ENCODE measurements at places on chromosomes 2 and 18. TPM values are rescaled to one million over a fixed set of nuclear protein-coding genes. Genes with fewer than 3 reads are reported as not detected.
A peak's percentile ranks its signal among the peaks of the same experiment; 100 is the strongest.

CRYBA2 gene
- total RNA-seq: not detected

EMX1 gene
- not detected for total RNA-seq

TM4SF20 gene
- not detected for total RNA-seq

FER1L5 gene
- 0.14 TPM for total RNA-seq

KYNU gene
- 34.5 TPM for total RNA-seq

ARHGAP28 gene
- total RNA-seq: 15.7 TPM

NETO1 gene
- total RNA-seq: not detected

WDR12 gene
- total RNA-seq: 35.6 TPM

CNRIP1 gene
- 23.8 TPM for total RNA-seq

TTR gene
- not detected for total RNA-seq

CHRND gene
- total RNA-seq: not detected

BCL11A gene
- total RNA-seq: 10.3 TPM

DNA sequence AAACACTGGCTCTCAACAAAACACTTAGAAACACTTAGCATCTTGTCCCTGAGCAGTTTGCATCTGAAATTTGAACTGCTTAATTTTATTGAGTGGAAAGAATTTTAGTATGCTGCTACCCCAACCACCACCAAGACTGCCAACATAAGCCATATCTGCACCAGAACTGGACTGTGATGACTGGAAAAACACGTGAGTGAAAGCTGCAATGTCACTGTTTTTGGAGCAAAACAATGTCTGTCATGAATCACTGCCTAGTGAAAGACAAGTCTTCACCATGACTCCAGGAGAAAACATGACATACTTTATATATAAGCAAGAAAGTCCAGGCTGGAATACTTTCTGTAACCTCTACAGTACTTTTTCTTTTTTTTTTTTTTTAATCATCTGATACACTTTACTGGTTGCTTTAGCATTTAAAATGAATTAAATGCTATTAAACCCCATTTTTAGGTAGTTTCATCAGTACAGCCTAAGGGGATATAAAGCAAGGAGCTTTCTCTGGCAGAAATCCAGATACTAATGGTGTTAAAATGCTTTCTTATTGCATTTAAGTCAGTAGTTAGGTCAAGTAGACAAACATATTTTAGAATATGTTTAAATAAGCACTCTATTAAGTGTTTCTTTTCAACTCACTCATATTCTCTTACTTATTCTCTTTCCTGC is 2129.4 kb upstream of the PIK3C3 start:
- H3K4me1 ChIP-seq: no peaks in the 10 kb centered on the region
- H3K4me3 ChIP-seq: no peak overlapping the region
- no peaks in the 10 kb centered on the region for H3K36me3 ChIP-seq

DNA sequence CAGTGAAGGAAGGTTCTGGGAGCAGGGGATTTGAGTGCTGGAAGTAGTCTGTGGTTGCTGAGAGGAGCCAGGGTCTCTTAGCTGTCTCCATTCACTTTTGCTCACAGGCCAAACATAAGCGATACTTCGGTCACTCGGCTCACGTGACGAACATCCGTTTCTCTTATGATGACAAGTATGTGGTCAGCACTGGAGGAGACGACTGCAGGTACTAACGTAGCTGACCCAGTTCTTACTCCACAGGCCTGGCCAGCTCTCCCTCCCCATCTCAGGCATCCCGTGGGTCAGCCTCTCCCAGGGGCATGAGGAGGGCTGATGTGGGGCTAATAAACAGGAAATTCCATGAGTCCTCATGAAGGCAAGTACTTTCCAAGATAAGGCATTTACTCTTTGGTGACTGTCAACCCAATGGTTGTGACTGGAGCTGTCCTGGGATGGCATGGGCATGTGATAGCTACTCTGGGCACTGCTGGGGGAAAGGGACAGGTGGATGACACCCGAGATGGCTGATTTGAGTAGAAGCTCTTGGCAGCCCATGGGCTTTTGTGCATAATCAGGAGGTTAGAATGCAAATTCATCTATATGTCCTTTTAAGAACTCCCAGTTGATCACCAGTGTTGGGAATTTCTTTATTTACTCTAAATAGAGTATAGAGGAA is 81.6 kb downstream of the RTN4 start:
- H3K36me3 ChIP-seq: peaks cover 31% of the 10 kb centered on the region
- no peak for DNase-seq
- H3K27ac ChIP-seq: no peak overlapping the region
- H3K4me1 ChIP-seq: peaks cover 24% of the 10 kb centered on the region
- no peaks in the 10 kb centered on the region for H3K27me3 ChIP-seq

GRCh38 chr2:172790404-172790803 is 54.8 kb downstream of the RAPGEF4 start:
- DNase-seq: no peak
- no peak overlapping the region for H3K27ac ChIP-seq
- no peaks in the 10 kb centered on the region for H3K4me1 ChIP-seq
- no peaks in the 10 kb centered on the region for H3K27me3 ChIP-seq
- H3K4me3 ChIP-seq: no peak overlapping the region
- no peaks in the 10 kb centered on the region for H3K36me3 ChIP-seq

GRCh38 chr2:165647409-165647808 is 146.6 kb downstream of the GALNT3 start:
- no peak overlapping the region for H3K27ac ChIP-seq
- no peak for DNase-seq
- no peaks in the 10 kb centered on the region for H3K36me3 ChIP-seq
- H3K4me3 ChIP-seq: no peak overlapping the region
- H3K27me3 ChIP-seq: no peaks in the 10 kb centered on the region
- no peaks in the 10 kb centered on the region for H3K4me1 ChIP-seq

DNA sequence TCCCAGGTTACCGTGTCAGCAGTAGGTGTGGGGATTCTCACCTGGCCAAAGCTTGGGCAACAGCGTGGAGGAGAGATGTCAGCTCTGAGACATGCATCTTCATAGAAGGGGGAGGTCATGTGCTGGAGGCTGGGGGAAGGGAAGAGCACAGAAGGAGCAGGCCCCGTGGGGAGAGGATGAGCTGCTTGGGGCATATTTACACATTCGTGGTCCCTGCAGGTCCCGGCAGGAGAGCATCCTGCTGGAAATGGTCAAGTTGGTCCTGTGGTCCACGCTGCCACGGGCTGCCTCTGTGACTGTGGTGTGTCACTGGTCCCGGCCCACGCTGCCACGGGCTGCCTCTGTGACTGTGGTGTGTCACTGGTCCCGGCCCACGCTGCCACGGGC is 195.1 kb upstream of the TWIST2 start:
- H3K4me3 ChIP-seq: no peak overlapping the region
- no peak overlapping the region for H3K27ac ChIP-seq
- no peak for DNase-seq
- no peaks in the 10 kb centered on the region for H3K4me1 ChIP-seq
- H3K27me3 ChIP-seq: no peaks in the 10 kb centered on the region

GRCh38 chr2:136024616-136025015 is 39.2 kb upstream of the DARS1 start:
- no peak overlapping the region for H3K27ac ChIP-seq
- H3K27me3 ChIP-seq: peaks cover 4% of the 10 kb centered on the region
- DNase-seq: no peak
- H3K4me1 ChIP-seq: peaks cover 16% of the 10 kb centered on the region
- no peak overlapping the region for H3K4me3 ChIP-seq

GRCh38 chr2:241065355-241065803 is 36.7 kb downstream of the MTERF4 start:
- H3K27ac ChIP-seq: no peak overlapping the region
- no peaks in the 10 kb centered on the region for H3K27me3 ChIP-seq
- peaks cover 20% of the 10 kb centered on the region for H3K36me3 ChIP-seq
- H3K4me3 ChIP-seq: no peak overlapping the region

DNA sequence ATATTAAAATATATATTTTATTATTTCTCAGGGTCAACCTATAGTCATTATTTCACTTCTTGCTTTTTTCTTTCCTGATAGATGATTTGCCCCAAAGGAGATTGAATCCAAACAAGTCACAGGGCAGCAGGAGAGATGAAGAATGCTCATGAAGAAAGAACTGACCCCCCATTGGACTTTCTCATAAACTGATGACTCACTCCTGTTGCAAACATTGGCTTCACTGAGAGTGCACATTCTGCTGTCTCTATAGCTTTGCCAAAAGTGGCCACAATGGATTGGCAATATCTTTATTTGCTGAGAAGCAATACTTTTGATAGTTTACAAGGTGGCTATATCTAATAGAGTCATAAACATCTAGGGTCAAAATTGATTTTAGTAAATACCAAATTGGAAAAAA is 55.9 kb upstream of the ZNF385B start:
- H3K27me3 ChIP-seq: no peaks in the 10 kb centered on the region
- no peak overlapping the region for H3K27ac ChIP-seq
- no peak overlapping the region for H3K4me3 ChIP-seq
- DNase-seq: no peak
- H3K36me3 ChIP-seq: no peaks in the 10 kb centered on the region
- H3K4me1 ChIP-seq: no peaks in the 10 kb centered on the region

- H3K4me3 ChIP-seq: no peak overlapping the region
- no peak overlapping the region for H3K27ac ChIP-seq
- H3K36me3 ChIP-seq: no peaks in the 10 kb centered on the region
- H3K27me3 ChIP-seq: no peaks in the 10 kb centered on the region
- no peak for DNase-seq
Measured at GRCh38 chr2:110815938-110816337, 83.6 kb downstream of the ACOXL start.

DNA sequence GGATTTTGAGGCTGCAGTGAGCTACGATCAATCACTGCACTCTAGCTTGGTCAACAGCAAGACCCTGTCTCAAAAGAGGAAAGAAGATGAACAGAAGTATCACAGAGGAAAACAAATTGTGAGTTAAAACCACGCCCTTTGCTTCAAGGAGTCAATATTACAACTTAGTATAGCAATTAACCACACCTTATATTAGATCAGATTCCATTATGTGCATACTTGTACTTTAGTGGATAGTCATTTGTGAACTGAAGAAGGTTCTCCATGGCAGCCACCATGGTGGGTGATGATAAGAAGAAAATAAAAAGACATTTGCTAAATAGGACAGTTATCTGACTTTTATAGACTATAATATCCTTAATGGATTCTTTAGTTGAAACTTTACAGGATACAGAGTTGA is 72.3 kb upstream of the EFEMP1 start:
- H3K4me1 ChIP-seq: peaks cover 11% of the 10 kb centered on the region
- H3K27ac ChIP-seq: no peak overlapping the region
- H3K36me3 ChIP-seq: no peaks in the 10 kb centered on the region

GRCh38 chr2:109510136-109511028 is 103.4 kb downstream of the SEPTIN10 start:
- H3K4me3 ChIP-seq: no peak overlapping the region
- no peak overlapping the region for H3K27ac ChIP-seq
- H3K36me3 ChIP-seq: no peaks in the 10 kb centered on the region
- DNase-seq: peak; percentile 83
- H3K4me1 ChIP-seq: no peaks in the 10 kb centered on the region

DNA sequence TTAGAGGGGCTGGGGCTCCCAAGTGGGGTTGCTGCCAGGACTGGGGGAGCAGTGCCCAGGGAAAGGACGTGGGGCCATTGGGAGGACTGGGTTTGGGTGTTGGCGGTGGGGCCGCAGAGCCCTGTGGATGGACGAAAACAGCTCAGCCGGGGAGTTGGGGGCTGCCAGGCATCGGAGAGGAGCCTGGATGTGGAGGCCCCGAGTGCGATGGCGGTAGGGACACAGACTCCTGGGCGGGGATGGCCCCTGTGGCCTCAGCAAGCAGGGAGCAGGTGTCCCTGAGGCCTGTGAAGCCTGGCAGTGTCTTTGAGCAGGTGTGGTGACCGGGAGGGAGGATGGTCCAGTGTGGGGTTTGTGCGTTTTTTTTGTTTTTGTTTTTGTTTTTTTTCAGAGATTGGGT is 13.3 kb downstream of the CTDP1 start:
- DNase-seq: no peak
- no peaks in the 10 kb centered on the region for H3K4me1 ChIP-seq
- peaks cover 26% of the 10 kb centered on the region for H3K36me3 ChIP-seq
- H3K27me3 ChIP-seq: no peaks in the 10 kb centered on the region
- no peak overlapping the region for H3K27ac ChIP-seq

DNA sequence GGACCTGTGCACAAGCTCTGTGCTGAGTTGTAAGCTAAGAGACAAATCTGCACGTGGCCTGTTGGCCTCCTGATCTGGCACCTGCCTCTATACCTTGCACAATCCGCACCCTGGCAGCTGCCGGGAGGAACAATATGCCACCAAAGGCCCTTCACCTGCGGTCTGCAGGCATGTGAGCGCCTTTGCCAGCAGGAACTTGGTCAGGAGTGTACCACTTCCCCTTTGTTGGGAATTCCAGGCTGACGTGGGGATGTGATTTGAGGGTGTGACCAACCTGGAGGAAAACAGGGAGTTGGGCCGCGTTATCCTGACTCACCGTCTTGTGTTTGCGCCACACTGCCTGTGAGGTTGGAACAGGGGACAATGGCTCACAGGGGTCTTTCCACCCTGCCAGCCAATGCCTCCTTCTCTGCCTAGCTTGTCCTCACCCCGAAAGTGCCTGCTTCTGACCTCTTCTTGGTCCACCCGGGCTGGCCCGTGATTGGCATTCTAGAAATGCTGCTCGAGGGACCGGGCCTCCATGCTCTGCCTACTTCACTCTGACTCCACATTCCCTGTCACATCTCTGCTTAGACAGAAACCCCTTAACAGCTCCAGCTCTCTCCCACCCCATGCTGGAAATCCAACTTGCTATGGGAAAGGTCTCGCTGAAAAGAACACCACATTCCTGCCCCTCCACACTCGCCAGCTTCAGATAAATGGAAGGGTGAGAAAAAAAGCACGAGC is 67.1 kb upstream of the MAP4K4 start:
- peak; percentile 82 for DNase-seq
- H3K4me1 ChIP-seq: no peaks in the 10 kb centered on the region
- H3K36me3 ChIP-seq: no peaks in the 10 kb centered on the region
- no peaks in the 10 kb centered on the region for H3K27me3 ChIP-seq
- H3K4me3 ChIP-seq: no peak overlapping the region

DNA sequence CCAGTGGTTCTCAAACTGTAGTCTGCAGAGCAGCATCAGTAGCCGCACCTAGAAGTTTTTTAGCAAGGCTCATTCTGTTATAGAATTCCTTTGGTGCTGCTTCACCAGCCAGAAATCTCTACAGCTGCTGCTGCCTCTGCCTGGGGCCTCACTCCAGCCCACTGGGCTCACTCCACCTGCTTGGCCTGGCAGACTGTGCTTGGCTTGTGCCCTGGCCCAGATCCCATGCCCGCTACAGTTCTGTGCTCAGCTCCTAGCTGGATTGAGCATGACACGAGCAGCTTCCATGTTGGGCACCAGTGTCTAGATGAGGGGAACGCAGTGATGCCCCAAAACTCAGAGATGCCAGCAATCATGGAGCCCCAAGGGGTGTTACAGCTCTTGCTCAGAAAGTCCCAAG is 22.6 kb downstream of the MAPK4 start:
- no peaks in the 10 kb centered on the region for H3K4me1 ChIP-seq
- no peak for DNase-seq
- H3K27ac ChIP-seq: no peak overlapping the region
- no peaks in the 10 kb centered on the region for H3K27me3 ChIP-seq
- no peaks in the 10 kb centered on the region for H3K36me3 ChIP-seq

GRCh38 chr2:24083567-24084385 is 858 bp downstream of the TP53I3 start:
- peak overlapping the region; percentile 63 for H3K4me3 ChIP-seq
- H3K27ac ChIP-seq: peak overlapping the region; percentile 92
- H3K4me1 ChIP-seq: peaks cover 22% of the 10 kb centered on the region
- H3K36me3 ChIP-seq: peaks cover 36% of the 10 kb centered on the region
- H3K27me3 ChIP-seq: no peaks in the 10 kb centered on the region

Data from upper lobe of right lung (tissue), 1 donor.